ENCODE measurements at places on chromosomes 4 and X.
A peak's percentile ranks its signal among the peaks of the same experiment; 100 is the strongest.

DNA sequence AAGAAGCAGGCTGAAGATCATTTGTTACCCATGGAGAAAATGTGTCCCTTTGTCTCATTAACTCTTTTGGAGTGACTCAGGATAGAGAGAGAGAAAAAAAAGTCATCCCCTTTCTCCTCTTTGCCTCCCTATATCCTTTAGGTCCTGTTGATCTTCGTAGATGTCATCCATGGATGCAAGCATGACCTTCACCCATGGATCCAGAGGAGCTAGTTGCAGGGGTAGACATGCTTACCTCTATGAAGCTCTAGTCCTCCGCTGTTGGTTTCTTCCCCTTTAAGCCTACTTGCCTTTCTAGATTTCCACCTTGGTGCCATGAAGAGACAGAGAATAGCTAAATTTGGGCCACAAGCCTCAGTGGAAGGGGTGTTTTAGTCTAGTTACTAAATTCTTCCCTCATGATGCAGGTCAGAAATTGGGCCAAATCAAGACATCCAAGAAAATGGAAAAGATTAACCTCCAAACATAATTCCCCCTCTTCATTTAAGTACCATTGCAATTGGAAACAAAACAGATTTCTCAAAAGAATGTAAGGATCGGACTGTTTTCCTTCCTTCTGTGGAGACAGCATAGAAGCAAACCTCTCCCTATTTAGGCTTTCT lies 178.4 kb downstream of the TECRL start:
- no peak for DNase-seq

GRCh38 chr4:3810111-3810680 lies 44.0 kb downstream of the ADRA2C start:
- no peak for DNase-seq

DNA sequence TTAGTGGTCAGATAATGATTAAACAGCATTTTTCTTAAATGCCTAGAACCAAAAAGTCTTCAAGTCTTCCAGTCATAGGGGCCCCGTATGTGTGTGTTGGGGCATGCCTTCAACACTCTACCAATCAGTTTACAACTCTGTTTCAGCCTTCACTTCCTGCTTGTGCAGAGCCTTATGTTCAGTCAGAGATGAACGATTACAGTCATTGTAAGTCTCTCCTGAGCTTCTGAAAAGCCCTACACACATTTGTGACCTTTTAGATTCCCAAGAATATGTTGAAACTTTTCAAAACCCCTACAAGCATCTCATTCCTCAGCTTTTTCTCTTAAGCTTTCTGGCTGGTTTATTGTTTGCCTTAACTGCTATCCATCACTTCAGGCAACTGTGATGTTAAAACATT lies 591.2 kb downstream of the ZNF674 start:
- DNase-seq, result no peak

- no peak for DNase-seq
Observed at GRCh38 chr4:25297528-25298242, 14.9 kb upstream of the ZCCHC4 start.

- DNase-seq, result no peak
Observed at GRCh38 chr4:156924774-156925315, 46.8 kb downstream of the PDGFC start.

GRCh38 chr4:101682946-101683345 lies 107.6 kb upstream of the BANK1 start:
- DNase-seq, result no peak

DNA sequence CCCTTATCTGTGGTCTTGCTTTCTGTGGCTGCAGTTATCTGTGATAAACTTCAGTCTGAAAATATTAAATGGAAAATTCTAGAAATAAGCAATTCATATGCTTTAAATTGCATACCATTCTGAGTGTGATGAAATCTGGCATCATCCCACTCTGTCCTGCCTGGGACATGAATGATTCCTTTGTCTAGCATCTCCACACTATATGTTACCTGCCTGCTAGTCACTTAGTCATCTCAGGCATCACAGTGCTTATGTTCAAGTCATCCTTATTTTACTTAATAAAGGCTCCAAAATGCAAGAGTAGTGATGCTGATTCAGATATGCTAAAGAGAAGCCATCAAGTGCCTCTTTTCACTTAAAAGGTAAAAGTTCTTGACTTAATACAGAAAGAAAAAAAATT lies 14.3 kb upstream of the RAB9B start:
- DNase-seq, result no peak

DNA sequence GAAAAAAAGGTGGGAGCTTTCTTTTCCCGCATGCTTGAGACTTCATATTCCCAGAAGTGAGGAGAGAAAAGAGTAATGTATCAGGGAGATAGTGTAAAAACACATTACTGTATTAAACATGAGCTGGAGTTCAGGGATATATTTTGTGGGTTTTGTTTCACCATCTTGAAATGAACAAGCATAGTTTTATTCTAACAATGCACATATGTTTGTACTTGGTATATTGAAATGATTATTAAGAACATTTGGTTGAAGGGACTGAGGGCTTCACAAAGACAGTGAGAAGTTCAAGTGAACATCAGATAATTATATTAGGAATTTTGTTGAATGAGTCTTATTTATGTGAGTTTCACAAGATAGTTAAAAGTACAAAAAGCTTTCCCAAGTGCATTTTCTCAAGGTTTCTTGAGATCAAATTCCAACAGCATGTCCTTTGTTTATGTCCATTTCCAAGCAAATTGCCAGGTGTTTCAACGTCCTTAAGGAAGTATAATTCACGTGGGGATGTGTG lies 368.8 kb downstream of the ANKRD50 start:
- DNase-seq, result no peak

DNA sequence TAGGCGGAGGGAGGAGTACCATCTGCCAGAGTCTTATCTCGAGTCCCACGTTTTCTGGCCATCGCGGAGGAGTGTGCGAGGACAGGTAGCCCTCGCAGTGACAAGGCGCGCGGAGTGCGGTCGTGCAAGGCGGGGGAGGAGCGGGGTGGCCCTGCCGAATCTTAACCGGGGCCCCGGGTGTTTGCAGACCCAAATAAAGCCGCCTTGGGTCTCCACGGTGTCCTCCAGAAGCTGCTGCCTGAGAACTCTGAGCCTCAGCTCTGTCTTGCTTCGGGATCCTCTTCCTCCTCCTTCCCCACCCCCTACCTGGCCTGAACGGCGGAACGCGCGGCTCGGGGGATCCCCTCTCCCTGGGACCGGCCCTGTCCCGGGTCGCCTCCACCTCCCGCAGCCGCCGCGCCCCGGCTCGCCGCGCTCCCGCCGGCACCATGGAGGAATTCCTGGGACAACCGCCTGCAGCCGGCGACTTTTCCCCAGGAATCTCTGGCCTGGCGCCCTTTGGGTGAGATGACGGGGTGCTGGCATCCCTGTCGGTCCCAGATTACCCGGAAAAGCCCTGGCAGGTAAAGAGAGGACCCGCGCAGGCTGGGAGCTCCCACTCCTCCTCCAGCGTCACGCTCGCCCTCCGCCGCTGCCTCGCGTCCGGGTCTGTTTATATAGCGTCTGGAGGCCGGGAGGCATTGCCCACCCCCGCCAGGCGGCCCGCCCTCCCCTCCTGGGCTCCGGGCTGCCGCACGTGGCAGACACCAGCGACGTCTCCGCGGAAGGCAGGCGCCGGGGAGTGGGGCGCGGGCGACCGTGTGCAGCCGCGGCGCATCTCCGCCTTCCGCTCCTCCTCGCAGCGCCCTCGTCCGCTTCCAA lies at the start of gene GALNTL6:
Gene GALNTL6, plus strand, starts transcription at position 740 of the 861 bp plus-strand sequence.
- DNase-seq, result peak; percentile 30

DNA sequence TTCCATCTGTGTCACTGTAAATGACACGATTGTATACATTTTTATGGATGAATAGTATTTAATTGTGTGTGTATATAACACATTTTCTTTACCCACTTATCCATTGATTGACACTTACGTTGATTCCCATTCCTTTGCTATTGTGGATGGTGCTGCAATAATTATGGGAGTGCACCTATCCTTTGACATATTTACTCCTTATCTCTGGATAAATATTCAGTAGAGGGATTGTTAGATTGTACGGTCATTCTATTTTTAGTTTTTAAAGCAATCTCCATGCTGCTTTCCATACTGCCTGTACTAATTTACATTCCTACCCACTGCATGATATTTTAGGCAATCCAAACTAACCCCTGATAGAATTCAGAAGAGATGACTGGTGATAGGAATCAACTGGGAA lies 980.1 kb downstream of the FSTL5 start:
- DNase-seq, result no peak

GRCh38 chr4:47383829-47384427 lies 79.6 kb downstream of the COMMD8 start:
- DNase-seq, result peak; percentile 64

- DNase-seq, result no peak
Observed at GRCh38 chr4:7564242-7564641, 129.5 kb upstream of the PSAPL1 start.

GRCh38 chr4:110640576-110640975 lies 17.7 kb upstream of the PITX2 start:
- no peak for DNase-seq

DNA sequence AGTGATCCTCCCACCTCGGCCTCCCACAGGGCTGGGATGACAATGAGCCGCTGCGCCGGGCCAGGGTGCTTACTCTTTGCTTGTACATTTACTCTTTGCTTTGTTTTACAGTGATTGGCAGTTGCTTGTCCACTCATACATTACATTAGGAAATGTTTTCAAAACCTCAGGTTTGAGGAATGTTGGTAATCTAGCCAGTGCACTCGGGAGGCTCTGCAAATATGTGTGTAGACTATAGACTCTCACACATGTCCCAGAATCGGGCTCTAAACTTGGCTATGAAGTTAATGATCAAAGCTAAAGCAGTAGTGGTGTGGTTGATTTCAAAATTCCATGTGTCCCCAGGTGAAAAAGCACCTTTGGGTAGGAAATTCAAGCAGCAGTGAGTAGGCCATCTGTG lies 20.5 kb downstream of the TRMT44 start:
- no peak for DNase-seq

DNA sequence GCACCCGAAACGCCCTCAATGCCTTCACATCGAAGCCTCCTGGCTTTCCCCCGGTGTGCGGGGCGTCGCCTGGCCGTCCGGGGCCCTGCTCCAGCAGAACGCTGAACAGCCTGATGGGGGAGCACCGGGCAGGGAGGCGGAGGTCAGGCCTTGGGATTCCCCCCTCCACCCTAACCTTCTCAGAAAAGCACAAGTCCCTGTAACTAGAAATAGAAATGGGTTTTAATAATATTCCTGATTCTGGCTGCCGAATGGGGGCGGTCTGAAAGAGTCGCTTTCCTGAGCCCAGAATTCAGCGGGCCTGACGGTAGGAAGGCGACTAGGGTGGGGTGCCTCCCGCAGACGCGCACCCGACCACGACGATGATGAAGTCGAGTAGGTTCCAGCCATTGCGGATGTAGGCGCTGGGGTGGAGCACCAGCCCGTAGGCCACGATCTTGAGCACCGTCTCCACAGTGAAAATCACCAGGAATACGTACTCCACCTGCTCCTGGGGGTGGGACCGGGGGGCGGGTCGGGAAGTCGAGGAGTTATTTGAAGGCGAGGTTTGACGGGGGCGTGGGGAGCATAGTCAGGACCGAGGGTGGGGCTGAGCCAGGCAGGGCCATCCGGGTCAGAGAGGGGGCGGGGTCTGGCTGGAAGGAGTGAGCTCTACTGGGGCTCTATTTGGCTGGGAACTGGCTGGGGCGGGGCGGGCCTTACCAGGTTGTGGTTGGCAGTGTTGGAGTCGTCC lies 2.5 kb downstream of the CACNA1F start:
- peak; percentile 48 for DNase-seq

DNA sequence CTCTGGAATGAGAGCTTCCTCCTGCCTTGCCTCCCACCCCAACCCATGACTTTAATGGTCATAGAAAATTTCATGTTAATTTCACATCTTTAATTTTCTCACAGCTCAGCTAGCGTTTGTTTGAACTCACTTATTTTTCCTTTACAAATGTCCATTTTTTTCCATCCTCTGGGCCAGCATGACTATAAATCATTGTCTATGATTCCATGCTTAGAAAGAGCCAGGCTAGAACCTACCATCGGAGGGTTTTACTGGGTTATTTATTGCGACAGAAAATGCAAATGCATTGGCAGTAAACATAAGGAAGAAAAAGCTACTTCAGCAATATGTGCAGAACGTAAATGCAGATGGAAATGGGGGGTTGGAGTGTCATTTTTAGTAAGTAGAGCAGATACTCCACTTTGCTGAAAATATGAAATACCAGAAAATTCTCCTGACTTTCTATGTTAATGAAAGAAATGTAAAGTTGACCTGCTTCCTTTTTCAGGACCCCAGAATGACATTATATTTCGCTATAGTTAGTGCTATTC lies 37.1 kb downstream of the LGI2 start:
- DNase-seq, result no peak

GRCh38 chrX:46649421-46650260 lies 76.1 kb downstream of the CHST7 start:
- DNase-seq, result peak; percentile 57

Data from suppressor macrophage treated with lipopolysaccharide for 1 hour (primary cell).